GM13977 (cell line): ENCODE measurements at places on chromosomes 6 and 20.

GRCh38 chr6:14770040-14770439 lies 475.8 kb upstream of the JARID2 start:
- DNase-seq = no peak

- no peak for DNase-seq
Observed at GRCh38 chr20:63591786-63592355, 17.8 kb upstream of the HELZ2 start.

GRCh38 chr6:14506656-14507246 lies 389.2 kb downstream of the CD83 start:
- DNase-seq = no peak

GRCh38 chr20:59723607-59724456 lies 119.5 kb downstream of the PHACTR3 start:
- no peak for DNase-seq

DNA sequence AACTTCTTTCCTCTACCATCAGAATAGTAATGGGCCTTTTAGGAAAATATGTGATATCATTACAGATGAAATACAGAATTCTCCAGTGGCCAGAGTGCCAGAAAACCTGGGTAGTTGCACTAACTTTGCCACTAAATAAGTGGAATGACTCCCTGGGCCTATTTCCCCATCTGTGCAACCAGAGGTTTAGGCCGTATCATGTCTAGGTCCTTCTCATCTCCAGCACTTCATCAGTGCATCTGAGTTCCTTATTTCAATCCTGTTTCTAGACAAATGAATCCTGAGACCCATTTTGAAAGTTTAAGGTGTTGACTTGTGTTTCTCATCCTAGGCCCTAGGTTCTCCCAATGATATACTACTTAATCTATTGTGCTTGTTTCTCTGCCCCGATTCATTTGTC lies 236.2 kb downstream of the CD83 start:
- DNase-seq = no peak

DNA sequence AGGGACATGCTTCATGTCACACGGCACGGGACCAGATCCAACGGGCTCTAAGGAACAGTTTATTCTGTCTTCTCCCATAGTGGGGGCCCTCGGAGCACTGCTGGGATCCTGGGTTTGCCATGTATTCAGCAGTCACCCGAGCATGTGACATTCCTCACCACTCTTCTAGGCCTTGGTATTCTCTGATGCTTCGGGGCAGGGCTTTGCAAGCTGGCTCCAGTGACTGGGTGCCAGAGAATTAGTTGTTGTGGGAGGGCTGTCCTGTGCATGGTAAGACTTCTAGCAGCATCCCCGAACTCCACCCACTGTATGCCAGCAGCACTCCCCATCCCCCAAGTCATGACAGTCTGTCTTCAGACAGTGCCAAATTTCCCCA lies 5.4 kb downstream of the CCN5 start:
- no peak for DNase-seq
